ENCODE measurements at places on chromosomes 13 and 19.

DNA sequence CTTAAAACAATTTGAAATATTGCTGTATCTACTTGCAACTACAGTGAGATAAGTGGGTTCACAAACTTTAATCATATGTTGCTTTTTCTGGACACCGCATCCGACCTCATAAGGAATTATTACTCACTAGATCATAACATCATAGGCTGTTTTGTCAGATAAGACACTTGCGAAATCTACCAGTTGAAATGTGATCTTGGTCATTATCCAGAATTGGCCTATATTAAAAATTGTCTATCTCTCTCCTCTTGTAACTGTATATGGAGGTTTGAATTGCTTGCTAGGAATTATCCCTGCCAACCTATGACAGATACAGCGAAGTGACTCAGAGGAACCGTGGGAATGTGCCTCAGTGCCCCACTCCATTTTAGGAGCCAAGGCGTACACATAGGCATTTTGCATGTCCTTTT, 117.0 kb upstream of the POSTN start:
- no peak for DNase-seq

DNA sequence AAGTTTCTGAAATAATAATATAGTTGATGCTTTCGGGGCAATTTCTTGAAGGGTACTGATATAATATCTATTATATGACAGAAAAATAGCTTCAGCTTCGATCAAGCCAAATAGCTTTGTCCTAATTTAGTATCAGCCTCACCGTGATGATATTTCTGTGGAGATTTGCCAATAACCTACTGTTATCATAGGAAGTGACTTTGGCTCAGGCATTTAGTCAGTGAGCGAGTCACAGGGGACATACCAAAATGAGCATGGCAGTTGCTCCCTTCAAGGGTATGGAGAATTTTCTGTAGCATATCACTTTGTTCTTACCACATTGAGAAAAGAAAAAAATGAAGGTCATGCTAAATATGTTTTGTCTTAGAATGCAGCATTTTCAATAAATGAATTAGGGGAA, 767.6 kb upstream of the SLITRK1 start:
- DNase-seq: no peak

DNA sequence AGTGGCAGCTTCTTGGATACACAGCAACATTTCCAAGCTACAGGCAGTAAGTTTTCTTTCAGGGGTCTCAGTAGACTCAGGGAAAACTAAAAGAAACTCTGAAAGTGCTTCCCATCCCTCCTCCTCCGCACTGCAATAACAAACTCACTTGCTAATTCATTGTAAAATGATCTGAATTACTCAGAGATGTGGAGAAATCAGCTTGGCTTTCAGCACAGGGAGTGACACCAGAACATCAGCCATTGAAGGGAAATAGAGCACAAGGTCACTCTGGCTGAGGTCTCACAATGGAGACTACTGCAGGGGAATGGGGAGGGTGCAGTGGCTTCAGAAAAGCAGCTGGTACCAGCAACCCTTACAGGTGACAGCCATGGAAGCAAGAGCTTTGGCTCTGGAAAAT, 137.3 kb upstream of the SERP2 start:
- no peak for DNase-seq

DNA sequence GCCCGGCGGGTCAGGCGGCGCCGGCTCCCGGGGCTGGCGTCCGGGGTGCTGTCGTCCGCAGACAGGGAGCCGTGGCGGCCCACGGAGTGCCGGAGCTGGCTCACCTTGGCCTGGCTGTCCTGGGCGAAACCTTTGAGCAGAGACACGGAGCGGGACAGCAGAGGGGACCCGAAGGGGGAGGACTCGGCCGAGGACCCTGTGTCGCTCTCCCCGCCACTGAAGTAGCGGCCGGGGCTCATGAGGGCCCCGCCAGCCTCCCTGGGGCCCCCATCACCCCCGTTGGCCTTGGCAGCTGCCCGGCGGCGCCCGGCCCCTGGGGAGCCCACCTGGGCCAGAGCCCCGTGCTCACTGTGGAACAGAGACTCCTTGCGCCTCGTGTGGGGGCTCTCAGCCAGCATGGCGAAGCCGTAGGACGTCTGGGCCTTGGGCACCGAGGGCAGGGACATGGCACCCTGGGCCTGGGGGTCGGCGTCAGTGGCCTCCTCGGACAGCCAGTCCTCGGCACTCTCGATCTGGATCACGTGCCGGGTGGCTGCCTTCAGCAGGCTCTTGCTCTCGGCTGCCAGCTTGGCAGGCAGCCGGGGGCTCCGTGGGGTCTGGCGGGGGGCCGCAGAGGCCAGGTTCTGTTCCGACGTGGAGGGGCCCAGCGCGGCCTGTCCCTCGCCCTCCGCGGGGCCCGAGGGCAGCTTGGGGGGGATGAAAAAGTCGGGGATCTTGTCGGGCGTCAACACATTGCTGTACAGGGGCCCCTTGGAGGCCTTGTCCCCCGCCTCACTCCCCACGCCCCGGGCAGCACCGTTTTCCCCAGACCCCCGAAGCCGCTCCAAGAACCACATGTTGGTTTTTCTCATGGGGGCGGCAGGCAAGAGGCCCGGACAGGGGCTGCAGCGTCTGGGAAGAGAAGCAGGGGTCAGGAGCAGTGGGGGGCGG, 1.2 kb downstream of the C2CD4C start:
- no peak for DNase-seq

- no peak for DNase-seq
Observed at GRCh38 chr19:50844296-50844935, 10.3 kb upstream of the KLK3 start.

DNA sequence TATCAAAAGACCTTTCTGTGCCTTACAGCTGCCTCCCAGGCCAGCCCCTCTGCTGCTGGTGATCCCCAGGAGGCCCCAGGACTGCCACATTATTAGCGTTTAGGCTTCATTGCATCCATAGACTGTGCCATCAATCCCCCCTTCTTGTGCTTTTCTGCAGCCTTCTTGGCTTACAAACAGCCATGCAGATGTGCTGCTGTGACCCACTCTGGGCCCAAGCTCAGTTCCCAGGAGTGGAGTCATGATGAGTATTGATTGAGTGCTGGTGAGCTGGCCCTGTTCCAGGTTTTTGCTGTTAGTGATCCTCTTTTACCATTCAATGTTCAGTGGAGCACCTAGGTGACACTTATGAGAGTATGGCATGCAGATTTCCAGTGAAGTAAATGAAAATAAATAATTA, 59.9 kb upstream of the SLAIN1 start:
- no peak for DNase-seq

DNA sequence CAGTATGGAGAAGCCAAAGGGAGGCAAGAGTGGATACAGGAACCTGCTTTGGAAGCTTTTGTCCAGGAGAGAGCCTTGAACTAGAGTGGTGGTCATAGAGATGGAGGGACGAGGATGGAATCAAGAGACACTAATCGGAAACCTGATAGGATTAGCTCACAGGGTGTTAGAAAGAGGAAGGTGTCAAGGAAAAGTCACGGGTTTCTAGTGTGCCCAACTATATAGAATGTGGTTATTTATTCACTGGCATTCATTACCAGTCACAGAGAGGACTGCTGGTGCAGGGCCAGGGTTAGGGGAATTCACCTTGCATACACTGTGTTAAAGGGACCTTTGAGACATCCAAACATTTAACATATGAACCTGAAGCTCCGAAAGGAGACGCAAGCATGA, 43.4 kb upstream of the URAD start:
- DNase-seq: no peak

DNA sequence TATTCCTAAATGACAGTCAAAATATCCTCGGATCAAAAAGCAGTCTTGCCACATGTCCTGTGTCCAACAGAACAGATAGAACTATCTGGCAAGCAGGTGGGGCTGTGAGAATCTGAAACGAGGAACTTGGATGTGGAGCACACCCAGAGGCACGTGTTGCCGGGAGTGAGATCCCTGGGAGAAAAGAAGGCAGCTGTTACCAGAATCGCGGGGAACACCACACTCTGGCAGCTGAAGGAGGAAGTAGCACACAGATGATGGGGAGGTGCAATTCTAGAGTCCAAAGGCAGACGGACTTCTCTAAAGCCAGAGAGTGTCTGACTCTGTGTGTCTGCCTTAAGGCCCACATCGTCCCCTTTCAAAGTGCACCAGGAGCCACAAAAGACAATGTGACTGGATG, 22.3 kb downstream of the SLC7A1 start:
- no peak for DNase-seq
